ENCODE measurements at places on chromosomes 2 and 18.

- no peak for DNase-seq
These were observed 41.4 kb downstream of the ZAP70 start for GRCh38 chr2:97754690-97755346.

GRCh38 chr2:147863835-147864234 lies 19.0 kb downstream of the ACVR2A start:
- DNase-seq, result no peak

DNA sequence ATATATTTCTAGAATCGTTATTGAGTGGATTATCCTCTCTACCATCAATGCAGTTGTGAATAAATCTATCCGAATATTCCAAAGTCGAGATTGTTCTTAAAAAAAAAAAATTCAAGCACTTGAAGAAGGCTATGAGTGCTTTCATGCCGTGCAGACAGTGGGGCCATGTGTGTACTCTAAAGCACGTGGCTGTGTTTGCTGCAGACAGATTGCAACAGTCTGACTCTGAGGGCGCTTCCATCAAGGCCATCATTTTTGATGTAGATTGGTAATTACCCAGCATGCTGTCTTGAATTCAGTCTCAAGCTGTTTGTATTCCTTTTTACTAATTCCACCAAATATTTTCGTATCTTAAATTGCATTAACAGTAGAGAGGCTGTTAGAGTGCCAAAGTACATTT lies 325.9 kb upstream of the LINC00305 start:
- no peak for DNase-seq

- no peak for DNase-seq
These were observed 511.7 kb downstream of the EPHA4 start for GRCh38 chr2:221060376-221060775.

- DNase-seq, result no peak
These were observed 549 bp upstream of the PSMD14 start for GRCh38 chr2:161307676-161308075.

Data from naive thymus-derived CD8-positive, alpha-beta T cell (primary cell).